ENCODE measurements at places on chromosomes 1 and 21.

DNA sequence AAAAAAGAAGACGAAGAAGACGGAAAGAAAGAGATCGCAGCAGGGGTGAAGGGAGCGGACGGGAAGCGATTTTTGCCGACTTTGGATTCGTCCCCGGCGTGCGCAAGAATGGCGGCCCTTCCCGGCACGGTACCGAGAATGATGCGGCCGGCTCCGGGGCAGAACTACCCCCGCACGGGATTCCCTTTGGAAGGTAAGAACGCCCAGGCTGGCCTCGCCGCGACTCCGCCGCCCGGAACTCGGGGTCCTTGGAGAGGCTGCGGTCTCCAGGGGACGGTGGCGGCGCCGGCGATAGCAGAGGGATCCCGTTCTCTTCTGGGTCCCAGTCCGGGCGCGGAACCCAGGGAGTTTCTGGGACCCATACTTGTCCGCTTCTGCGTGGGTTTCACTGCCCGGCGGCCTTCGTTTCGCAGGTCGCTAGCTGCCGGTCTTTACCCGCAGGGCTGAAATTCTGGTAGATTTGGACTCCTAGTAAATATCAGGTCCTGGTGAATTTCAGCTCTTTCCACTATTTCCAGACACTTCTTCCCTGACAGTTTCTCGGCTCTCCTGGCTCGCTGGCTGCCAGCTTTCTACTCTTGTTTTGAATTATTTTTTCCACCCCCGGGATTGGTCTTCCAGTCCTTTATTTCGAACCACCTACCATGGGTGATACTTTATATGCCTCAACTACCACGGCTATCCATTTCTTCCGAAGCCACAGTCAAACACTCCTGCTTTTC, 1.0 kb downstream of the PAX7 start:
- DNase-seq = no peak

DNA sequence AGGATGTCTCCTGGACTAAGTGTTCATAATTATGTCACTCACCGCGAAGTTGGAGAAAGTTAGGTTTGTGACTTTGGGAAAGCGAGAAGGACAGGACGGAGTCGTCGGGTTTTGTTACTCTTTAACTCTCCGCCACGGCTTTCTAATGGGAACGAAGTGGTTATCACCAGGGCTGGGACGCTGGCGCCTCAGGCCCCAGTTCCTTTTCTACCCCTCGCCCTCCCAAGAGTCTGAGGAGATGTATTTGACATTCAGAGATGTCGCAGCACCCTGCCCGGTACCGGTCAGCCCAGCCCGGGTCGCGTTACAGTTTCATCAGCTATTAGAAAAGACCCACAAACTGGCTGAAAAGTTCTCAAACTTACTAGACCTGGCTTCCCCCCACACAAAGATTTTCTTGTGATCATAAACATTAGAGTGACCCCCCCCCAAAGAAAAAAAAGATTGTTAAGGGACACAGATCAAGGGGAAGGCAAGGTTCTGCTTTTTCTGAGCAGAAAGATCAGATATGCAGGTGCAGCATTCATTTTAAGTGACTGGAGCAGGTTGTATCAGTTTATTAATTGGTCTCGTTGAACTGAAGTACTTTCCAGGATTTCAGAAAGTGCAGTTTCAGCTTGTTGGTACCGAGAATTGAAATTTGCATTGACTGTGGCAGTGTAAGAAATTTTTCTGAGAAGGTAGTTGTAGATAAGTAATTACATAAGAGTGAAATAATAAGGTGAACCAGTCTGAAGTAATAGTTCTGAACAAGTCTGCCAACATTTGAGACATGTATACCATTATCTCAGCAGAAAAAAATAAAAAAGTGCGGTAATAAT, 859 bp upstream of the ZBTB18 start:
- no peak for DNase-seq

- no peak for DNase-seq
These were observed 134.7 kb downstream of the ST6GALNAC3 start for GRCh38 chr1:76209238-76209637.

- DNase-seq = no peak
These were observed 86.2 kb upstream of the GNG12 start for GRCh38 chr1:67919274-67920072.

DNA sequence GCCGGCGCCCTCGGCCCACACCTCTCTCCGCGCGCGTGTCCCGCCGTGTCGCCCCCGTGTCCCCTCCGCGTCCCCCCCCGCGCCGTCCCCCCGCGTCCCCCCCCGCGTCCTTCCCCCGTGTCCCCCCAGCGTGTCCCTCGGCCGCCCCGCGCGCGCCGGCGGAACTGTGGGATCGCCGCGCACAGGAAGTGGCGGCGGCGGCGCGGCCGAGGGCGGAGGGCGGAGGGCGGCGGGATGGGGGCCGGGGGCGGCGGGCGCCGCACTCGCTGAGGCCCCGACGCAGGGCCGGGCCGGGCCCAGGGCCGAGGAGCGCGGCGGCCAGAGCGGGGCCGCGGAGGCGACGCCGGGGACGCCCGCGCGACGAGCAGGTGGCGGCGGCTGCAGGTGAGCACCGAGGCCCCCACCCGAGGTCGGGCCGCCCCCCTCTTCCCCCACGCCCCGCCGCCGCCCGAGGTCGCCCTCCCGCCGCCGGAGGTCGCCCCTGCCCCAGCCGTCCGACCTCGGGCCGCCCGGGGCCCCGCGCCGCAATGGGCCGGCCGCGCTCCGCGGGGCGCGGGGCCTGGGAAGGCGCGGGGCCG, at the start of gene AGPAT3:
AGPAT3 (plus strand) TSS at position 262 of the 578 bp plus-strand sequence. CDS start 94,459 bp downstream, outside the sequence.
- peak; percentile 30 for DNase-seq

GRCh38 chr21:14736162-14736561, 190.0 kb upstream of the SAMSN1 start:
- no peak for DNase-seq
